Muscle of back (tissue), 13 donors: ENCODE measurements at places on chromosomes 4 and X. TPM values are rescaled to one million over a fixed set of nuclear protein-coding genes. Genes with fewer than 3 reads are reported as not detected.

Gene CLDN34
- not detected for polyA plus RNA-seq

Gene XIAP
- polyA plus RNA-seq: 35.2 TPM

Gene NXF3
- polyA plus RNA-seq: not detected

Gene PCSK1N
- polyA plus RNA-seq: not detected

Gene FAT4
- polyA plus RNA-seq: 24.5 TPM

DNA sequence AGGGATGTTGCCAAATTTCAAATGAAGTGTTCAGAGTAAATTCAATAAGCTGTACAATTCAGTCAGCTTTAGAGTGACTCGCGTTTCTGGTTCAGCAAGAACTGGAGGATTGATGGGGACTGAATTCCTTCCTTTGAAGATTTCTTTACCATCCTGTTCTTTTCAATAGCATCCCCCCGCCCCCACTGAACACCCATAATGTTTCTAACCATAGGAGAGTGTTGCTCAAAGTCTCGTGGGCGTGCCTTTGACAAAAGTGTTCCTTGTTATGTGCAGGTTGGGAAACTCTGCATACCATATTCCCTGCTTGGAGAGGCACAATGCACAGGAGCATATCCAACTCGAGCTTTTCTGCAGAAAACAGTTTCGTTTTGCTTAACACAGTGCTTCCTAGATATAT is 323.5 kb upstream of the CASK start:
- no peak for DNase-seq

DNA sequence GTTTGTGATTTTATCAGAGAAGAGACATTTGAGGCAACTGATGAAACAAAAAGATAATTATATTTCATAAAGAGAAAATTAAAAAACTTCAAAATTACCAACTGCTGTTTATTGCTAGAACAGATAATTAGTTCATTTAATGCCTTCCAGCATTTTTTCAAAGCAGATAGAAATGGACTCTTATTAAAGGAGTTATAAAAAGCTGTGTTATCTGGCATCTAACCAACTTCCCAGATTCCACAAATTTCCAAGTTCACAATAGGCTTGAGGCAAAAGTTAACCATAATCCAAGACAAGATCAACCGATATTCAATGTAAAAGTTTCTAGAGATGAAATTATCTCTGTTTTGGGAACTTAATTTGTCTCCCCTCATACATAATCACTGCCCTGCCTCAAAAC is 152.4 kb downstream of the TSPAN5 start:
- DNase-seq: no peak

DNA sequence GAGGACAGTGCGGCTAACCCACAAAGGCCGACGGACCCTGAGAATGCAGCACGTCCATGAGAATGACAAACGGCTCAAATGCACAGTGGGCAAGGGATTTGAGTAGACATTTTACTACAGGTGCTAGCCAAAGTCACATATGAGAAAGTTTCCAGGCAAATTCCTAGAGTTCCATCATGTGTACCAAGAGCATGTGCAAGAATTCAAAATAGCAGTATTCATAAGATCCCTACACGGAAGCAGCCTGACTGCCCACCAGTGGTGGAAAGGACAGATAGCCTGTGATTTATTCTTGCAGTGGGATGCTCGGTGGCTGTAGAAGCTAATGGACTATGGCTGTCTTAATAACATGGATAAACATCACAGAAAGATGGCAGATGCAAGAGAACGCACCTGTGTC is 68.0 kb downstream of the RGS12 start:
- DNase-seq: no peak

DNA sequence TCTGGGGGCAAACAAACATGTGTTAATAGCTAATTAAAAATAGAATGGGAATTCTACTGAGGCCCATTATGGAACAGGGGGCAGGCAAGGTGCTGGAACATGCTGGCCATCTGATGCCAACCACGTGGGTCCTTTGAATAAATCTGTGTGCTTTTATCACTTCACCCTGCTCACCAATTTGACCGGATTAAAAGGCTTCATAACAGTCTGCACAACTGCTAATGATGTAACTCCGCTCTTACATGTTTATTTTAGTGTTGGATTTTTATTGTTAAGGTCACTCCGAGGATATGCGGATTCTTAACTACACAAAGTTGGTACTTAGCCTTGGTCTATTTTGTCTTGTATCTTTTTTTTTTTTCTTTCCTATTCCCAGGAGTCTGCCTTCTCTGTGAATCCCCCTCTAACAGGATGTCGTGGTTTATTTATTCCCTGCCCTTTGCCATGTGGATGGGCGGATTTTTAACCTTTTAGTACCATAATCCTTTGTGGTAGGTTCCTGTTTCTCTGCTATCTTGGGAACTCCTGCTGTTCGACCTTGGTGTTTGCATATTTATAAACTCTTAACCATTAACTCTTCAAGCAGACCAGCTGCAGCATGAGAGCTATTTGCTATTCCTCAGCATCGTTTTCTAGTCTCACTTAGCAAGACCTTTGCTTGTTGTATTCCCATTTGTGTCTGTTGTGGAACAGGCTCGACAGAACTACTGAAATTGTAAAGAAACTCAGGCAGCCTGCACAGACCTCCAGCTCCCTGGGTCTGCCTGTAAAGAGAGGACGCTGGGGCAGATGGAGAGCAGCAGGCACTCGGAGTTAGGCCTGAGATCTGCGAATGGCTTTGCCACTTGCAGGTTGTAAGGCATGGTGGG is 38.0 kb downstream of the TRIM2 start:
- no peak for DNase-seq

- DNase-seq: no peak
These were observed 95.1 kb downstream of the MAD2L1 start for GRCh38 chr4:119971431-119972084.

- DNase-seq: no peak
These were observed 16.8 kb downstream of the RASGEF1B start for GRCh38 chr4:81454948-81455347.

DNA sequence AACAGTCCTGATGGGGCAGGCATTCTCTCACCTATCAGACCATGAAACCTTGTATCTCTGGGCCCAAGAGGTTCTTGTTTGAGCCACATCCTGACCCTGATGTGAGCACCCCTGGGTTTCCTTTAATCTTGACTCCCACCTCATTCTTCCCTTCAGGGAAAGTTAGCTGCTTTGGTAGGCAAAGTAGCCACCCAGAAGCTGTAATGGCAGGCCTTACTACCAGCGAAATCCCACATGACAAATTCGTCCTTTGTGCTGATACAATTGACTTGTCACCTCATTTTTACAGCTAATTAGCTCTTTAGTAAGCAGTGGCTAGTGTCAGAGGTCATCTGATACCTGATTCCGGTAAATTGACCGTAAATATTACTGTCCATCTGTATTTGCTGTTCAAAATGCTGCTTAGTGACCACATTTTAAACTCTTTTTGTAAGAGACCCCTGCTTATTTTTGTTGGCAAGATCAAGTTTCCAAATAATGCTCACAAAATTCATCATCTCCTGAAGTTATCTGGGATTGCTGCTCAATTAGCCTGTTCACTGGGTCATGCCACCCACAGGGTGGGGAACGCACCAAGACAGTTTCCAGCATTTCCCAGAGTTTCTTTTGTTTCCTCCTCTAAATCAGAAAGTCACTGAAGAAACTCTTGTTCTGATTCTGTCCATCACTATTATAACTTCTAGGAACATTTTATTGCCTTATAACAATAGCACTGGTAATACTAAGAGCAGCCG is 329.7 kb downstream of the GPAT3 start:
- no peak for DNase-seq
